ENCODE measurements at places on chromosomes 12 and 14.

- no peak for DNase-seq
These were observed 62.2 kb downstream of the PPP1R36 start for GRCh38 chr14:64612021-64612380.

GRCh38 chr12:51202718-51203117 lies 15.1 kb downstream of the POU6F1 start:
- no peak for DNase-seq

DNA sequence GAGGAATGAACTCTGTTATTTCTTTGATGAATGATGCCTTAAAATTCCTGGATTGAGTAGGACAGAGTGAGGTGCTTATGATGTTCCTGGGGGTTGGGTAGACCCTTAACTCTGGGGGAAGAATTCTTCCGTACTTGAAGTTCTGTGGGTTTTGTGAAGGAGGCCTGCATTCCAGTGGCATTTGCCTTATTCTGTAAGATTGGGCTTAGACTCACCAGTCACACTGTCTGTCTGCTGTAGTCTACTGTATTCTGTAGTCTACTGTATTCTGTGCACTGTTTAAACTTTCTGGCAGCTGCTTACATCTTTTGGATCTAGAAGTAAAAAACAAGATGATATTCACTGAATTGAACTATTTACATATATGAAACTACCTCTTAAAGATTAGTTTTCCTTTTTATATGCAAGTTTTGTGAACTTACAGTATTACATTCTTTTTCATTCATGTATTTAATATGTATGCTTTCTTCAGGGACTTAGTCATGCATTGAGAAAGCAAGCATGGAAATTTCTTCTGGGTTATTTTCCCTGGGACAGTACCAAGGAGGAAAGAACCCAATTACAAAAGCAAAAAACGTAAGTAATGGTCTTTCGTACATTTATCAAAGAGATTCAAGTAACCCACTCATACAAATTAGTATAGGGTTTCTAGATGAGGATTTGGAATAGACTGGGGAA lies 42.3 kb upstream of the TPH2 start:
- DNase-seq = no peak

DNA sequence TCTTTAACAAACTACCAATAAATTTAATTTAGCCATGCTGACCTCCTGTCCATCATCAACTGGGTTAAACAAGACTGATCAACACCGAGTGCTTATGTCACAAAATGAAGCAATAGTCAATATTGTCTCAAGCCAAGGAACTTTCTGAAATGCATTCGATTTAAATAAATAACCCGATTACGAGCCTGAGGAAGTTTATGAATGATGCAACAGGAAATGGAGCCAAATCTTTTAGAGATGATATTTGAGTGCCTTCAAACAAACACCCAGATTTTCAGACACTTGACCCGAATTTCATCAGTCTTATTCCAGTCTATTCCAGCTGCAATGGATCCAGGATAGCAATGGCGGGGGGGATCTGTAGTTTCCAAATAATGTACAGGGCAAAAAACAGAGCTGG lies 27.9 kb downstream of the FAR2 start:
- DNase-seq = no peak

- no peak for DNase-seq
These were observed 36.8 kb downstream of the DMAC2L start for GRCh38 chr14:50348933-50349332.

DNA sequence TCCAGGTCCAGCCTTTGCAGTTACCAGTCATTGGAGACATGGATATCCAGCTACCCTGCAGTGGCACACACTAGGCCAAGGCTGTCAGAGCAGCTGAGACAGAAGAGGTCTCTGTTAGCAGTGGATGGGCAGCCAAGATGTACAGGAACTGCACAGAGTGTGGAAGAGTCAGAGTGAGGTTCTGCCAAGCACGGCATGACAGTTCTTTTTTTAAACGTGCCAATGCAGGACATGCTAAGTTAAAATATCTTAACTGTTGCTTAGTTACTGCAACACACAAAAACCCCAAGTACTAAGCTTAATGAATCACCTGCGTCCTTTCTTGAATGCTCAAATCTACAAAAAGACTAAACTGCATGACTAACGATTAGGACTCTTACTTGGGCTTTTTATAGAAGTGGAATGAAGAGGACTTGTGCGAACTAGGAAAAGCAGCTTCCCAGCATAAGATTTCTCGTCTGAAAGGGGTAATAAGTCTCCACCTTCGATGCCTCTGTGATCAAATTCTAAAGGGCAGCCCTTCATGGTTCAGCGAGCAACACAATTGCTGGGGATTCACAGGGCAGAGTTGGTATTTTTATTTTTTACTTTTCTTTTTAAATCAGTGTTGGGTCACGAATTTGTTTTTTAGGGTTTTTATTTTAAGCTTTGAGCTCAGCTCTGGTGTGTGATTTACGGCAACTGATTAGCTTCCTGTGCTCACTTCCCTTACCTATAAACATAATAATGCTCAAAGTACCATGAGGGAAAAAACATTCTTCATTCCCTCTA lies 20.6 kb downstream of the MAPK1IP1L start:
- peak; percentile 21 for DNase-seq

DNA sequence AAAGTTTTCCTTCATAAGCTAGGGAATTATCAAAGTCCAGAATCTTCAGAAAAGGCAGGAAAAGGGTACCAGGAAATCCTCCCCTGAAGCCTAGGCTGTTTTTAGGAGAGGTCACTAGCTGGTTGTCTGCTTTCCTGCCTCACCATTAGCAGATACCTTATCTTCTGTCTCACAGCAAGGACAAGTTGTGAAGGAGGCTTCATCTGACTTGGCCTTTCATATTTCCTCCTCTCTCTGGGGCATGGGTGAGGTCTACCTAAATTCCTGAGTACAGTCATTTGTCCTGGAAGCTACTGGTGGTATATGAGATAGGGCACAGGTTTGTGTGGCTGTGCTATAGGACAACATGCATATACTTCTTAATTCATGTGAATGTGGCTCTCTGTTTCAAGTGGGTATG lies 2.3 kb downstream of the FOXJ2 start:
- no peak for DNase-seq

GRCh38 chr12:108324351-108325017 lies 14.6 kb downstream of the CMKLR1 start:
- no peak for DNase-seq

- DNase-seq = no peak
These were observed 17.3 kb downstream of the GALC start for GRCh38 chr14:87975636-87976035.

DNA sequence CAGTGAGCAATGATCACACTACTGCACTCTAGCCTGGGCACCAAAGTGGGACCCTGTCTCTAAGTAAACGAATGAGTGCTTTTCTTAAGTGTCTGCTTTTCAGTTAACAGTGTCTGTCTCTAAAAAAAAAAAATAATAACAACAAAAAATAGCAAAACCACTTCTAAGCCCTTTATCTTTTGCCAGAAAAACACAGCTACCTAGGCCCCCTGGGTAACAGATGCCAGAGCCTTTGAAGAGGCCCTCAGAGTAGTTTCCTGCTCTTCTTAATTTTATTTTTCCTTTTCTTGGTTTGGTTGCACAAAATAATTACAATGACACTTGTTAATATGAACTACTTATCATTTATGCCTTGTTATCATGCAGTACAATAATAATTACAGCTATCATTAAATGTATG lies 32.8 kb upstream of the RAP1B start:
- no peak for DNase-seq

GRCh38 chr14:75454963-75455546 lies 27.2 kb downstream of the JDP2 start:
- DNase-seq = no peak

DNA sequence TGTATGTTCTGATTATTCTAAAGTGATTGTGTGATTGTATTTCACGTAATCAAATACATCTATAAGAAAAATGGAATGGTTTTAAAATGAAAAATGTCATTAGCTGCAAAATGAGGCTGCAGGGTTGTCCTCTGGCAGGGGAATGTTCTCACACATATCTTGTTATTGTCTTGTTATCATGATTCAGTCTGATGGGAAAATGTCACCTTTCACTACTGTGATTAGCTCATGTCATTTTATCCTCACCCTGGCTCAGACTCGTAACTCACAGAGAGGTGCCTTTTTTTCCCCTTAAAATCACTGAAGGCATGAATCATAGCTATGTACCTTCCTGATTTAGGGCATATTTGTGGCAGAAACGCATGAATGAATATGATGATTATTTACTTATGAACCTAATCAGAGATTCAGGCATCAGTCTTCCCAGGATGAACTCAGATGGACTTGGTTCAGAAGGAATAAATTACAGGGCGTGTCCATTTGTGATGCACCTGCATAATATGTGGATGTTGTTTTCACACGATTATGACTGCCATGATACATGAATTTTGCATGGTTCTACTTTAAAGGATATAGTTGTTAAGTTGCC lies 1339.2 kb downstream of the AACS start:
- no peak for DNase-seq

DNA sequence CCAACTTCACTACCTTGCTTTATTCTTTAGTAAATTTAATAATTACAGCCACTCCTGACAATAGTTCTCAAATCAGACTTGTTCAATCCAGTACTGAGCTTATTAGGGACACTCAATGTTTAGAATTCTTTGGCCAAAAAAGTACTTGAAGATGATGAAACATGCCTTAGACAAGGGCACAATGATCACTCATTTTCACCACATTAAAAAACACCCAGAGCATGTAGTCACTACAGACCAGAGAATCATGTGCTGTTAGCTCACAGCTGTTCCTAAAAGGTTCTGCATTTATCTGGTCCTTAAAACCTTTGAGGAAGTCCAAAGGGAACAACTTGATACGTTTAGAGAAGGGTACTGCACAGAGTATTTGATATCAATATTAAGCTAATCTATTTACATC lies 98.7 kb downstream of the INSM2 start:
- DNase-seq = no peak

DNA sequence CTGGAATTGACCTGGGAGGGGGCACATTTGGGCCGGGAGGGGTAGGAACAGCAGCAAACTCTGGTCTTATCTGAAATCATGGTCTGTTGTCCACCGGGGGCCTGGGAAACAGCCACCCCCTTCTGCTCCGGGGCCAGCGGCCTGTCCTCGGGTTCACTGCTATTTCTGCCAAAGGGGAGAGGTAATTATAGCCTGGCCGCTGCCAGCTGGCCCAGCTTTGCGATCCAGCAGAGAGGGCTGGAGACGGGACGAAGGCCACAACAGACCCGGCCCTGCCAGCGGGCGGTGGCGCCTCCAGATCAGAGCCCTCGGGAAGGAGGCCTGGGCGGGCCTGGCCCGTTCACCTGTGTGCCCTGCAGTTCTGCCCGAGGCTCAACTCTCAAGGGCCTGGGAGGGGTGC lies at the start of gene C14orf180:
Gene C14orf180, plus strand, starts transcription at position 258 of the 400 bp plus-strand sequence. CDS start 6,667 bp downstream, outside the sequence.
- no peak for DNase-seq

DNA sequence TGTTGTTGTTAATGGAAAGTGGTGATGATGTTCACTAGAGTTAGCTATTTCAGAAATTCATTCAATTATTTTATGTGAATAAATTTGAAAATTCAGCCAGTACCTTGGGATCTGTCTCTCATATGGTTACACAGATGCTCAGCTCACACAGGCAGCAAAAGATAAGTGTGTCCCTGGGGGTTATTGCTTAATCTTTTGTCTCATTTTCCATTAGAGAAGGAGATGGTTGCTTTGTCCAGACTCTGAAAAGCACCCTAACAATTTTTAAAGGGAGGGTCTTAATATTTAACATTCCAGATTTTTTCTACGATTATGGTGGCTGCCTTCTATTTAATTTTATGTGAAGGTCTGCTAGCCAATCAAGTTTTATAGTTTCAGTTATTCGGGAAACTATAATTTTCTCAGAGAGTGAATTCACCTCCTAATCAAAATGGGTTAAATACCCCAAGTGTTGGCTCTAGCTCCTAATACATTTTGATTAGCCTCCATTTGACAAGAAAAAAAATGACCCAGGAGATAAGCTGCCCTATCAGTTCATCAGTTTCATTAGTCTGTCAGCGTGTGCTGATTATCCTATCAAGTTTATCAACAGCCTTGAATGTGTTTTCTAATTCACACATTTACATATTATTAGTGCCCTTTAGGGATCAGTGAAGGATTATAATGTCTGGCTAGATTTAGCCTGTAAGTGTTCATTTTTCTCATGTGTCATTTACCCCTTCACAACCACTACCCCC lies 282.1 kb downstream of the TMTC2 start:
- no peak for DNase-seq

DNA sequence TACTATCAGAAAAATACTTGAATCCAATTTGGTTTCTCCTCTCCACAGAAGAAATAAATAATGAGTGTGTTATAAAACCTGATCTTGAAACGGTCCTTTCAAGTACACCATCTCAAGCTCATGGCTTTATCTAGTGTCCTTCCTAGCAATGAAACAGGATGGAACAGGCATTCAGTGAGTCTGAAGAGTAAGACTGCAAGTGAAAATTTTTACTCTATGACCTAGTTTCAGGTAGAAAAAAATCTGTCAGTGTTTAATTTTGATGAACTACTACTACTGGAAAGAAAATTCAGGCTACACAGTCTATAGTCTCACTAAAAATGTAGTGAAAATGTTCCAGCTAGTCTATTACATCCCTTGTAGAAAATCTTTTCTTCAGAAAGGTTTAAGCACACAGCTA lies 7.7 kb downstream of the CBX5 start:
- DNase-seq = no peak

DNA sequence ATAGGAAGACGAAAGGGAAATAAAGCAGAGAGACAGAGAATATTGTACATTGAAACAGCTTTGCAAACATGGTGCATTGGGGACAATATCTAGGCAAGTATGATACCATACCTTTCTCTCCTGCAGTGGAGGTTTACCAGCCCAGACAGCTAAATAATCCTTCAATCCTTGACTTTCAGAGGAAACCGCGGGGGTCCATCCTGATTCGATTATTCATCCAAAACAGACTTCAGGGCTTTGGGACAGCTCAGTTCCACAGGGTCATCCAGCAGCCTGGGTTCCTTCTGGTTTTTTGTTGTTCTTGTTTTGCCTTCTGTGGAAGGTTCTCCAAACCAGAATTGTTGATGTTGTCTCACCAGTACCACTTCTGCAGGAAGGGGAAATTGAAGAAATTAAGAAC lies 81.5 kb downstream of the LGR5 start:
- no peak for DNase-seq

GRCh38 chr14:22780105-22780679 lies 13.7 kb downstream of the OXA1L start:
- DNase-seq = no peak

- no peak for DNase-seq
These were observed 45.4 kb upstream of the NEDD1 start for GRCh38 chr12:96861656-96862055.

- no peak for DNase-seq
These were observed 5.6 kb downstream of the KRR1 start for GRCh38 chr12:75505706-75506312.

DNA sequence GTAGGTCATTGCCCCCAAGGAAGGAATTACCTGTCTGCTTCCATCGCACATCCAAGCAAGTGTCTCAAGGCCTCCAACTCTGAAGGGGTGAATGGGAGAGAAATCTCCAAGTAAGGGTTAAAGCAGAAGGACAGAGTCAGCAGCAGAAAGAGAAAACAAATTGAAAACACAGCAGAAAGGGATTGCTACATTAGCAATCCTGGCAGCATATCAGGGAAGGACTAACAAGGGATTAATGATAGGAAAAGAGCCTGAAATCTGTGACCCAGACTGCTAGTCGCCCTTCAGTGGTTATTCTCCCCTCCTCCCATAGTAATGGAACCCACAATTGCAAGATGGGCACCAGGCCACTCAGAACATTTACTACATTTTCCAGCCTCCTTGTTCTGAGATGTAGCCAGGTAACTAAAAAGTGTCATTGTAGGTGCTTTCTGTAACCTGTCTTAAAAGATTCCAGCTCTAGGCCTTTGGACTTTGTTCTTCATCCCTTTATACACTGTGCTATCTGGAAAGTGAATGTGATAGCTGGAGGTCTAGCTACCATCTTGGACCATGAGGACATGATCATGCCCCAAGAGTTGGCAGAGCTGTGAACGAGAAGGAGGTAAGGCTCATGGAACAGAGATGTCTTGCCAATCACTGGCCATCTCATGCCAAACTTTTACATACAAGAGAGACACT lies 36.0 kb downstream of the MAP3K9 start:
- DNase-seq = no peak

Measured in activated naive CD8-positive, alpha-beta T cell treated with anti-CD3 and anti-CD28 coated beads for 36 hours (primary cell).